ENCODE measurements at places on chromosomes 3 and 15.

- DNase-seq, result no peak
Measured at GRCh38 chr3:35817216-35817615, 177.9 kb downstream of the ARPP21 start.

DNA sequence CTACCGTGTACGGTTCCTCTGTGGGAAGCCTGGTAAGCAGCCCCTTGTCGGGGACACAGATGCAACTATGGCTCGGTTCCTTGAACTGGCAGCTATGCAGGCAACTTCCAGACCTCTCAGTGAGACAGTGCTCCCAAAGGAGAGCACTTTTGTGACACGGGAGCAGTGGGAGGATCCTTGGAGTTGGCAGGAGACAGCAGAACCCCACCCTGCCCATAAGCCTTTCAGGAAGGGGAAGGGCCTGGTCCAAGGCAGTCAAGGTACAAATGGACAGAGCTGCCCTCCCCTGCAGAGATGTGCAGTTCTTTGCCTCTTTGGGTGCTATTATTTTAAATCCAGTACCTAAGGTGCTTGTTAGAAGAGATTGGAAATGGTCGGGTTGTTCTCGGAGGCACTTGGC, 94.5 kb downstream of the MESD start:
- no peak for DNase-seq

- no peak for DNase-seq
Measured at GRCh38 chr3:10335871-10336622, 15.1 kb upstream of the SEC13 start.

DNA sequence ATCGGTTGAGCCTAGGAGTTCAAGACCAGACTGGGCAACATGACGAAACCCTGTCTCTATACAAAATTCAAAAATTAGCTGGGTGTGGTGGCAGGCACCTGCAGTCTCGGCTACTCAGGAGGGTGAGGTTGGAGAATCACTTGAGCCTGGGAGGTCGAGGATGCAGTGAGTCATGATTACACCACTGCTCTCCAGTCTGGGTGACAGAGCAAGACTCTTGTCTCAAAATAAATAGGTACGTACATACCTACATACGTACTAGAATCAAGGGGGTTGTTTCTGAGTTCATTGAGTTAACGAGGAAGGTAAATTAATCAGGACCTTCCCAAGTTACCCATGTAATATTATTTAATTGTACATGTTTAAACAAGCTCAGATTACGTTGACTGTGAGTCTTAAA, 97.5 kb downstream of the CHL1 start:
- no peak for DNase-seq

GRCh38 chr3:128112357-128112968, 11.1 kb downstream of the RUVBL1 start:
- DNase-seq, result peak; percentile 77

DNA sequence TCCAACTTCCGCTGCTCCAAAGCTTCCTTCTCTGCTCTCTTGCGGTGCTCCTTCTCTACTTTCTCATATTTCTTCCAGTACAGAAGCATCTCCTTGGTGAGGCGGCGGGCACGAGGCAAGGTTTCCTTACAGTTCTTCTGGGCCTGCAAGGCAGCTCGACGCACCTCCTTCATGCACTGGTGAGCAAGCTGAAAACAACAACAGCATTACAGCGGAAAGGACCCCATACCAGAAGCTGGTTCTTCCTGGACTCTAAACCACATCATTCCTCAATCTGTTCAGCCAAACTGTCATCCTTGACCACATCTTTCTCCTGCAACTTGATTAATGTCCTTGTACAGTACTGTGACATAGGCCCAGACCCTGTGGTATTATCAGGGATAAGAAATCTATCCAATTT, 36.4 kb downstream of the INO80 start:
- DNase-seq, result no peak

DNA sequence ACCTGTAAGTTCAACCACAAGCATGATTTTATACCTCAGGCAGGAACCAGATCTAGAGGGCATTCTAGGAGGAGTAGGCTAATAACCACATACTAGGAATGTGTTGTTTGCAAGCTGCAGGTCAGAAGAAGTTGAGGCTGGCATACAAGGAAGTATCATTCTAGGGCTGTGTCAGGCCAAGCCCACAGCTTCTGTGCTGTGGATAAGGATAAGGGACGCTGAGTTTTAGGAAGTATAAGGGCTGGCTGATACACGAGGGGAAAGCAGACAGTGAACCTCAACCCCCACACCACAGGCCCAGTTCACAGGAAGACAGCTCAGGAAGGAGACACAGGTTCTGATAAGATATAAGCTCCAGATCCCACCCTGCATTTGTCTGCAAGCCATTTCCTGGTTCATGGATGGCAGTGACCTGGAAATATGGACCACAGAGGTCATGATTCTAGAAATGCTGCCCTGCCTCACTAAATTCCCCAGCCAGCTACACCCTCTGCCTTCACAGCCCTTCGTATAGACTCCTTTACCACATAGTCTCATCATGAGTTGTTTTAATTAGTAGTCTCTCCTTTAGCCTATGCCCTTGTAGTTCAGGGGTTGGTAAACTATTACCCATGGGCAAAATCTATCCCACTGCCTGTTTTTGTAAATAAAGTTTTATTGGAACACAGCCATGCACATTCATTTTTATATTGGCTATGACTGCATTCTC, 260.7 kb downstream of the OPA1 start:
- DNase-seq, result no peak

DNA sequence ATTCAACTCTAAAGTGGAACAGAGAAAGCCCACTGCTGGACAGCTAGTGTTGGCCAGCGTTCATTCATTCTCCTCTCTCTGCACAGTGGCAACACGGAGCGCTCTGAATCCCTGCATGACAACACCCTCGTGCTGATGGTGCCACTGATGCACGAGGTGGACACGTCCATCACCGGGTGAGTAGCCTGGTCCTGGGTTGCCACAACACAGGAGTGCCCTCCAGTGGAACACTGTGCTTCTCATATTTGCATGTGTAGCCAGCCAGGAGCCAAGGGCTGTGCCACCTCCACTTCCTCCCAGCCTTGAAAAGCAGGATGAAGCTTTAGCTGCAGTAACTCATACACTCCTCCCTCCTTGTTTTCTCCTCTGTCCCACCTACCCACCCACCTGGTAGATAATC, 120.0 kb upstream of the CTDSPL start:
- no peak for DNase-seq

- DNase-seq, result no peak
Measured at GRCh38 chr3:181292984-181293383, 303.4 kb upstream of the DNAJC19 start.

DNA sequence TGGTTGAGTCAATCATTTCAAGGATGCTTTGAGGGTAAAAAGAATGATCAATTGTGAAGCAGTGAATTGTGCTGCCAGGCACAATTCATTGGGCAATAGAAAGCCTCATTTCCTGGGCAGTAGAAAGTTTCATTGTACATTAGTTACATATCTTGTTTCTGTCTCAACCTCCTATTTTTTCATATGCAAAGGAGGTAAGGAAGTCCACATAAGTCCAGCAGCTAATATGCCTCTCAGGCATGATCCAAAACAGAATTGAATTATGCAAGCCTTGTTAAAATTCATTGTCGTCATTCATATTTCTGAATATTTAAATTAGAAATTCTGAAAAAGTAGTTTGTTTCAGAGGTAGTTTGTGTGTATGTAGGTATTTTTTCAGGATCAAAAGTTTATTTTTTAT, 65.8 kb downstream of the TFRC start:
- DNase-seq, result no peak

DNA sequence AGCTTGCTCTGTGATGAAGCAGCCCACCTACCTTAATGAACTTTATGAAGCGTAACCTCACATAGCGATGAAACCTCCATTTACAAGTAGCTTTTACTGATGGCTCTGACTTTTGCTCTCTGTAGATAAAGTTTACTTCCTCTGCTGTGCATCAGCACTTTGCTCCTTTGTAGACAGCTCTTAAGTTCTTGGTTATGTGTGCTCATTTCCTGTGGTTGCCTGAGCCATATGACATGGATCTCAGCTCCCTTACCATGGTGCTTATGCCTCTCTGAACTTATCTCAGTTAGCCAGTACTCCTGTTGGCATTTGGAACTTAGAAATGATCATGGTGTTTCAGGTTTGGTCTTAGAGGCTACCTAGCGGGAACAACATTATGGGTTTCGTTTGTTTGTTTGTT, 7.8 kb downstream of the MFSD1 start:
- no peak for DNase-seq

DNA sequence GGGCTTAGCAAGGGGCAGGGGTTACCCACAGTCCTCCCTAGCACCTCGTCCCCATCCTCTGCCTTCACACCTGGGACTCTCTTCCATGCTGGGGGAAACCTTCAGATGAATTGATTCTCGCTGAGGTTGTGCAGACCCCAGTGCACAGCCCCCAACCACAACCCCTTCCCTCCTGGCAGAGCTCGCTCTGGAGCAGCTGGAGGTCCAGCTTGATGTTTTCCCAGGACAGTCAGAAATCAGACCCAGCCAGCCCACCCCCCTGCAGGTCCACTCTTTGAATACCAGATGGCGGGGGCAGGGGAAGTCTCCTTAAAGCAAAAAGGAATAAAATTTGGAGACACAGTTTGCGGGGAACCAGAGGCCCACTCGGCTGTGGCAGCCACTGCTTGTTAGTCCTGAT, 234.4 kb downstream of the XXYLT1 start:
- no peak for DNase-seq

DNA sequence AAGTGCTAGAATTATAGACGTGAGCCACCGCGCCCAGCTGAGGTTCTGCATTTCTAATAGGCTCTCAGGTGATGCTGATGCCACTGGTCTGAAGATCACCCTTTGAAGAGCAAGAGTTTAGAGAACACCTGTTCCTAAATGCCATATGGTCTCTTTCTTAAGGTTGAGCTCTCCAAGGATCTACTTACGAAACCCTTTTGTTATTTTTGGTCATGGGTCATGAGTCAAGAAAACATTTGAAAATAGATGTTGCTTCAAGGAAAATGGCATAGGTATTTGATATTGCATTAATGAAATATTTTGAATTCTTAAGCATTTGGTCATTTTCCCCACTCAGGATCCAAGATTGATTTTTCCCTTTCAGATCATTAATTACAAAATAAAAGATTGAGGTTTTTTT, 74.7 kb upstream of the SOX2 start:
- DNase-seq, result no peak

DNA sequence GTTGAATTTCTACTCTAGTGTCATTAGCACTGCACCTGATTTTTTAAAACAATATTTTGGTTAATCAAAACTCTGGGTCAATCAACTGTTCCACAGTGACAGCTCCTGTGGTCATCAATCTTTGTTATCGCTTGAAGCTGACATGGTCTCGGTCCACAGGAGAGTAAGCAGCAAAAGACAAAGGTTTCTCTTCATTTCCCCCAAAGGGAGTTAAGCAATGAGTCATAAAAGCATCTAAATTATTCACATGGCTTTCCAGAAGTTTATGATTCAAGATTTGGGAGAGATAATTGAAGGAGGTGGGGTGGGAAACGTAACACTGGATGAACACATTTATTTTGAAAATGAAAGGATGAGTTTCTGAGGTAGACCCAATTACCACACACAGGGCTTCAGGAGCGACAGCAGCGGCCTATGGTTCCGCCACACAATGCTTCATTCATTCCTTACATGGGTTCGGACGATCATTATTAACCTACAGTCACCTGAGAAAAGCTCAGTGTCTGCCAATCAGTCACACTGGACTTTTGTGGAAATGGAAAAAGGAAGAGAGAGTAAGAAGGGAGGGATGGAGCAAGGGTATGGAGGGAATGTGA, 505.1 kb downstream of the FHIT start:
- no peak for DNase-seq

DNA sequence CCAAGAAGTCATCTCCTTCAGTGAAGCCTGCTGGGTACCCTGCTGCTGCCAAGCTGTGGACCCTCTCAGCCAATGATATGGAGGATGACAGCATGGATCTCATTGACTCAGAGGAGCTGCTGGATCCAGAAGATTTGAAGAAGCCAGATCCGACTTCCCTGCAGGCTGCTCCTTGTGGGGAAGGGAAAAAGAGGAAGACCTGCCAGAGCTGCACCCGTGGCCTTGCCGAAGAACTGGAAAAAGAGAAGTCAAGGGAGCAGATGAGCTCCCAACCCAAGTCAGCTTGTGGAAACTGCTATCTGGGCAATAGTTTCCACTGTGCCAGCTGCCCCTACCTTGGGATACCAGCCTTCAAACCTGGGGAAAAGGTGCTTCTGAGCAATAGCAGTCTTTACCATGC, 13.7 kb upstream of the ANP32A start:
- DNase-seq, result no peak

DNA sequence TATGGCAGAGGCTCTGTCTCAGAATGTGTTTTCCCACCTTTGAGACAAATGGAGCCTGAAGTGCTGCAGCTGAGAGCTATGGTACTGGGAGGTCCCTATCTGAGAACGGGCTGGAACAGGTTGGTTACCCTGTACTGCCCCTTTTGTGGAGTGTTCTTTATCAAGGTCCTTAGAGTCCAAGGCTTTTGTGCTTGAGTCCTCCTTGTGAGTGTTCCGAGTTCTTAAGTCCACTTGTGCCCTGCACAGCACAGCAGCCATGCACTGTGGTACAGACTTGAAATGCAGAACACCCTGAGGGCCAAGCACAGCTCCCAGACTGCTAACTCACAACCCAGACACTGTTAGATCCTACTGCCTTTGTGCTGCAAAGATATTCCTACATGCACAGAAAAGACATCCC, 67.8 kb downstream of the ARHGAP31 start:
- no peak for DNase-seq

DNA sequence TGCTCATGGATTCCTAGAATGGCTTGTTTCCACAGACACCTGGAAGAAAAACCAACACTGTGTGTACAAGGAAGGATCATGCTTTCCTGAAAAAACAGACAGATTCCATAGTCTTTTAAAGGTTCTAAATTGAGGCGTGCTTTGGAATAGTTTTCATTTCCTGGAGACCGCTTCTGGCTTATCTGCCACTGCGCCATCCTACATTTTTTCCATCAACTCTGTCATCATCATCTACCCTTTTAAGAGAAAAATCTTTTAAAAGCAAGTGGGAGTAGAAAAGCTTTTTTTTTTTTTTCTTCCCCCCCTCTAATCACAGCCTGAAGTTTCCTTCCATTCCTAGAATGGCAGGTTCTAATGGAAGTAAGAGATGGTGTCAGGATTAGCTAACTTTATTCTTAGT, 379.4 kb upstream of the C2CD4B start:
- no peak for DNase-seq

DNA sequence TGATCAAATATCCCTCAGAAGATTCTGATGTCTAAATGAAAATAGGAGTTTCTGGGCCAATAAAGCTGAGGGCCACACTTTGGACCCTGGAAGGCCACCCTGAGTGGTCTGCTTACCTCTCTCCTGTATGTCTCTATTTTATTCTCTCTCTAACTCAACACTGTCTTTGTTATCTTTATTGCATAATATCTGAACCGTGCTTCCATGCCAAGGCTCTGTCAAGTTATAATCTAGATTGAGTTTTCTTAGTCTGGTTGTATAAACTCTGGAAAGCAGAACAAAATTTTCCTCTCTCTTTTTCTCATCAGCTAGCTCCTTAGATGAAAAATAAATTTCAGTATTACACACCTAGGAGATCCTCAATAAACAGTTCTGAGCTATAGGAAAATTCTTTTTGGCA, 36.2 kb upstream of the ACTL6A start:
- no peak for DNase-seq

Data from CD4-positive, alpha-beta T cell treated with Interleukin-4 for 4 hours (primary cell).